ENCODE measurements at places on chromosomes 3 and 15. TPM values are rescaled to one million over a fixed set of nuclear protein-coding genes. Genes with fewer than 3 reads are reported as not detected.

Gene GOLGA8T
- total RNA-seq = 1.6 TPM

Gene TRPM1
- total RNA-seq = not detected

Gene SELENOT
- total RNA-seq = 94.0 TPM

Gene SYNPR
- total RNA-seq = not detected

Gene COL7A1
- total RNA-seq = 227 TPM

Gene SCN5A
- 0.54 TPM for total RNA-seq

Gene TADA3
- total RNA-seq = 59.8 TPM

Gene GP9
- not detected for total RNA-seq

Gene GLCE
- total RNA-seq = 20.0 TPM

Gene CACNA2D3
- total RNA-seq = 0.07 TPM

Gene PLS1
- total RNA-seq = 12.2 TPM

Gene VIPR1
- total RNA-seq = 0.47 TPM

Gene TLE3
- 21.4 TPM for total RNA-seq

Gene CPNE9
- not detected for total RNA-seq

Gene IL16
- total RNA-seq = not detected

Gene SLC38A3
- total RNA-seq = 0.20 TPM

Gene CYP19A1
- 0.15 TPM for total RNA-seq

Gene TRIM42
- not detected for total RNA-seq

Gene CEMIP
- total RNA-seq = 0.84 TPM

Gene MYH15
- total RNA-seq = 0.16 TPM

Gene KCNMB2
- total RNA-seq = not detected

Gene LMAN1L
- not detected for total RNA-seq

Gene TRH
- total RNA-seq = not detected

Gene GCNT3
- total RNA-seq = 156 TPM

Gene SEMA3G
- 0.12 TPM for total RNA-seq

Gene ZDHHC3
- total RNA-seq = 38.2 TPM

Gene PRR20G
- 0.54 TPM for total RNA-seq

Gene SH3GL3
- total RNA-seq = 1.3 TPM

Gene PLSCR2
- not detected for total RNA-seq

Gene TEX55
- not detected for total RNA-seq

Gene FANCD2
- 20.6 TPM for total RNA-seq

Gene LRRIQ4
- total RNA-seq = not detected

Gene ITGB5
- total RNA-seq = 348 TPM

Gene MAP6D1
- total RNA-seq = 7.8 TPM

Gene MYLK
- 14.2 TPM for total RNA-seq

Gene PAQR9
- 4.1 TPM for total RNA-seq

Gene GRK7
- total RNA-seq = not detected

Gene TNFAIP8L3
- 16.4 TPM for total RNA-seq

Gene CTXND1
- not detected for total RNA-seq

Gene GOLGA8N
- total RNA-seq = 1.5 TPM

Gene ANKRD63
- 0.67 TPM for total RNA-seq

Gene CD276
- total RNA-seq = 88.3 TPM

Gene PCOLCE2
- 30.3 TPM for total RNA-seq

Gene SI
- total RNA-seq = not detected

Gene GOLGA6B
- not detected for total RNA-seq

Gene CADM2
- total RNA-seq = not detected

Gene UBE3A
- 20.1 TPM for total RNA-seq

Data from A549 treated with ZK216348 at 1 μM for 4 hours (cell line).